M059J (cell line): ENCODE measurements at places on chromosomes 2 and 18.
A peak's percentile ranks its signal among the peaks of the same experiment; 100 is the strongest.

- no peak for DNase-seq
Measured at GRCh38 chr2:234991290-234991689, 39.5 kb downstream of the SH3BP4 start.

DNA sequence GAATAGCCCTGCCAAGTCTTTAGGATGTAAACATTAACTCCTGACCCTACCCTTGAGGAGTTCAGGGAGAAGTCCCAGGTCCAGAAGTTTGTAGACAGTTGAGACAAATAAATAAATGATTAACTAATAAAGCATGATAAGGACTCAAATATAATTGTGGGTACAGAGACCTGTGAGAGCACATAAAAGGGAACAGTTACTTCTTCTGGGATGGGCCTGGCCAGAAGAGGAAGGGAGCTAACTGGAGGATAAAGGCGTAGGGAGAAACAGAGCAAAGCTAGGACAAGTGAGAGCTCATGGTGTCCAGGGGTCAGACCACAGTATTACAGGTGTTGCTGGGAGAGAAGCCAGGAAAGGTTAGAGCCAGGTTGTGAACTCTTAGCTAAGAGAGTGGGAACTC, 3.0 kb downstream of the LCLAT1 start:
- no peak for DNase-seq

DNA sequence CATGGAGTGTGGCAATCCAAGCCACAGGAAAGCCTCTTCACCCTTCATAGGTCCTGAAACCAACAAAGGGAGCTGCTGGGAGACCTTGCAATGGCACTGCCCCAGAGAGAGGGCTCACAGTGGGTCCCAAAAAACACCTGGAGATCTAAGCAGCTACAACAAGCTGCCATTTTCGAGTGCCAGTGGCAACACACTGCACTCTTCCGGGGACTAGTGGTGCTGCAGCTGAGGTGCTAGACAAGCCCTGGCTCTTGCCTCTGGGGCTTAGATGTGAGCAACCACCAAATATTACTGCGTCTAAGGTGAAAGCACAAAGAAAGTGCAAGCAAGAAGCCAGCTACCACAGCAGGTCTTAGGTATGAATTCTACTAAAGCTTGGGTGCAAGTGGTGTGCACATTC, 192.9 kb downstream of the NOL4 start:
- no peak for DNase-seq

DNA sequence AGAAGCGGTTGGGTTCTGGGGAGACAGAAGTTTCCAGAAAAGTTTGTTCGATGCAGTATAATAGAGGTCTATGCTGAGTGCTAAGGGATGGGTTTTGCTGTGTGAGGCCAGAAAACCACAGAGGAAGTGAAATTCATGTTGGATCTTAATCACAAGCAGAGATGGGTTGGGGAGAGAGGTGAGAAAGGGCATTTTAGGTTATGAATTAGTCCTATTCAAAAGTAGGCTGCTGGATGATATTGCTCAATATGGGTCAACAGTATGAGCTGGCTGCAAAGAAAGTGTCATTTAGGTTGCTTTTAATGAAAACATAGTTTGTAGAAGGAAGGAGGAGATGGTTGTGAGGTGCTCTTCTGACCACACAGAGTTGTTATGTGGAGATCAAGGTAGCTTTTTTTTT, 118.8 kb upstream of the LHCGR start:
- DNase-seq: no peak

DNA sequence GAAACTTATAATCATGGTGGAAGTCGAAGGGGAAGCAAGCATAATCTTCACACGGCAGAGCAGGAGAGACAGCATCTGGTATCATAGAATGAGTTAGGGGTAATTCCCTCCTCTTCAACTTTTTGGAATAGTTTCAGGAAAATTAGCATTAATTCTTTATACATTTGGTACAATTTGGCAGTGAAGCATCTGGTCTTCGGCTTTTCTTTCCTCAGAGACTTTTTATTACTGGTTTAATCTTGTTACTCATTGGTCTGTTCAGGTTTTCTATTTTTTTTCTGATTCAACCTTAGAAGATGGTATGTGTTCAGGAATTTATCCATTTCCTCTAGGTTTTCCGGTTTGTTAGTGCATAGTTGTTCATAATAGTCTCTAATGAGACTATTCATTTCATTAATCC, 39.7 kb upstream of the ABCA12 start:
- peak; percentile 15 for DNase-seq

GRCh38 chr2:59383473-59383872, 1142.3 kb upstream of the FANCL start:
- DNase-seq: no peak

GRCh38 chr2:73877071-73877802, 15.6 kb upstream of the ACTG2 start:
- no peak for DNase-seq

GRCh38 chr2:15882761-15883497, 57.4 kb upstream of the MYCN start:
- DNase-seq: no peak

DNA sequence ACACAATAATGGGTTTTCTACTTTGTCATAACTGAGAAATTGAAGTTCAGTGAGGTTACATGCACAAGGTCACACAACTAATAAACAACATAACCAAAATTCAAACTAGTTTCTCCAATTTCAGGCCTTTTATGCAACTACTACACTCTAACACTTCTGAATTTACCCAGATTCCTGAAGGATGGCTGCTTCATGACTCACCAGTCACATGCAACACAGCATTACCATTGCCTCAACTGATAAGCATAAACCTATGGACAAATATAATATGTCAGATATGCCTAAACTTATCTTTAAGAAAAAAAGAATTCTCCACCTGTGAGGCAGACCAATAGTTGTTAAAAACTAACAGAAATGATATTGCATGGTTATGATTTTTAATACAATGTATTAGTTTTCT, 586.5 kb upstream of the SLC8A1 start:
- DNase-seq: peak; percentile 15

GRCh38 chr2:64094663-64095382, 49.4 kb downstream of the PELI1 start:
- no peak for DNase-seq

GRCh38 chr18:49011291-49011746, 60.6 kb upstream of the SMAD7 start:
- no peak for DNase-seq

GRCh38 chr18:47420130-47420529, 168.7 kb upstream of the SKOR2 start:
- DNase-seq: no peak

GRCh38 chr2:32002406-32002805, 8.4 kb downstream of the MEMO1 start:
- no peak for DNase-seq

GRCh38 chr2:38533757-38534545, 68.8 kb downstream of the HNRNPLL start:
- DNase-seq: peak; percentile 26

DNA sequence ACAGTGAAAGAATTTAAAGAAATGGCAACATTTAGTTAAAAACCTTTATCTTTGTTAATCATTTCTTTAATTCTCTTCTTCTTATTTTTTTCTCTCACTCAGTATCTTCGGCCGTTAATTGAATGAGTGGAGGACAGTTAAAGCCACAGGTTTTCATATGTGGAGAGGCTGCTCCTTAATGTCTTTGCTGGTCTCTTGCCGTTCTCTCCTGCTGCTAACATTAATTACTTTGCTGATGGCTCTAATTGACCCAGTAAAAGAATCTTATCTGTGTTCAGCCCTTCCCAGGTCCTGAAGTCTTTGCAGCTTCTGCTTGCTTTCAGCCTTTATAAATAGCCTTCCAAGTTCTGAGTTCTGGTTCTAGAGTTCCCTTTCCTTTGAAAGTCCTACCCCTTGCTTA, 77.1 kb downstream of the ADAM23 start:
- no peak for DNase-seq

GRCh38 chr2:191217580-191217979, 27.6 kb upstream of the MYO1B start:
- peak; percentile 90 for DNase-seq

- no peak for DNase-seq
Measured at GRCh38 chr2:186693446-186693832, 421 bp upstream of the FAM171B start.

DNA sequence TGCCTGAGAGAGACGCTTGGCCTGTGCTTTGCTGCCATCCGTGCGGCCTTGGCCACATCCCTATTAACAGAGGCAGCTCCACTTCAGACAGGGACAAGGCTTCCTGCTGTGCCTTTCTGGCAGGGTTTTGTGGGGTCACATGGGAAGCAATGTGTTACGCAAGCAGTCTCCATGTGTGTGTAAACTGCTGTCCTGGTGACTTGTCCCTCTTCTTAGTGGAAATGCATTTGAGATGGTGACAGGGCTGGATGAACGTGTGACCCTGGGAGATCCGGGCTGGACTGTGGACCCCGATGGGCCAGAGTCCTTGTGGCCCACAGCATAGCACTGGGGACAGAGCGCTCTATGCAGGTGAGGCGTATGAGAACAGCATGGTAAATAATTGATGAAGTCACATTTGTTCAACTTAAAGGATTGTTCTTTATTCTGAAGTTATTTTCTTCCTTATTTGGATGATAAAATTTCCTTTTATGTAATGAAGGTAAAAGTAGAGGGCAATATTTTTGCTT, 23.2 kb downstream of the ASB1 start:
- DNase-seq: no peak

DNA sequence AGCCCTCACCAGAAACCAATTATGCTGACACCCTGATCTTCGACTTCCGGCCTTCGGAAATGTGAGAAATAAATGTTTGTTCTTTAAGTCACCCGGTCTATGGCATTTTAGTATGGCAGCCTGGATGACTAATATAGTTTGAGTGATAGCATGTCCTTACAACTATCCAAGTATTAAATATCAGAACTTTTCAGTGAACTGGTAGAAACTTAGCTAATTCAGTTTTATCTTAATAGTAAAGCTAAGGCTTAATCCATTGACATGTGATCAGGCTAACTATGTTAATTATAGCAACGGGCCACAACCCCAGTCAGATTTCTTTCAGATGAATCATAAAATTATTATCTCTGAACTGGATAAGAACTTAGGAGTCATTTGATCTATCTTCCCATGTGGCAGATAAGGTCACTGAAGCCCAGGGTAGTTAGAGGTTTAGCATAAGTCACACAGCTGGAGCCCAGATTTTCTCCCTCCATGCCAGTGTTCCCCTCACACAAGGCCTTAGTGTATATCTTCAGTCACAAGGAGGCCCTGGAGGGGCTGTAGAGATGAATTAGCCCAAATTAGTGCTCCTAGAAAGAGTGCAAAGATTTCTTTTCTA, 40.7 kb upstream of the UPP2 start:
- DNase-seq: peak; percentile 40

DNA sequence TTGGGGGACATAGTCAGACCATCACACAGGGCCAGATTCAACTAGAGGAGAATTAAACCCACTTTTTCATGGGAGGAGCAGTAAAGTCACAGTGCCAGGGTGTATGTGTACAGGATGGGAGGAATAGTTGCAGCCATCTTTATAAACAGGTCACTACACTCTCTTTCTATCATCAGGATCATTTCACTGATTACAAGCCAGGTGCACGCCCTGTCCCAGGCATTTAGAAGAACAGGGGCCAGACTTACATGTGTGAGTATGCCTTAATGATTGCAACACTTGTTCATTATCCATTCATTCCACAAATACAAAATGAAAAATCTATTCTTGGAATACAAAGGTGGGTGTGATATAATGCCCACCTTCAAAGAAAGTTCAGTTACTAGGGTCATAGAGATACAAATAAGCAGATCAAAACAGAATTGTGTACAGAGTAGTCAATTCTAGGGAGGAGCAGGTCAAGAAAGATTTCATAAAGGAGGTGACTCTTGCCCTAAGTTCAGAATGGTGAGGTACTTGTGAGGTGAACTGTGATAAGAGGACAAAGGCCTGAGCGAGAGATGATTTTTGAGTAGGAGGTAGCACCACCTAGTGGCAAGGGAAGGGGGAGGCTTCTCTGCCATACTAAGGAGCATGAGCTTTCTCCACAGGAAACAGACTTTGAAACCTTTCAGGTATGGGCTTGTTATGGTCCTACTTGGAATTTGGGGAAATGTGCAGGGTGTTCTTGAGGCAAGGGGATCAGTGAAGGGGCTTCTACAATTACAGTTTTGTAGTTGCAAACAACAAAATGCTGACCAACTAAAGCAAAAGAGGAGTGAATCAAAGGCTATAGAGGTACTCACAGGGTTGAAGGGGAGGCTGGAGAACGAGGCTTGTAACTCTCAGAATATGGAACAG, 156.3 kb downstream of the SUCLG1 start:
- DNase-seq: peak; percentile 44

DNA sequence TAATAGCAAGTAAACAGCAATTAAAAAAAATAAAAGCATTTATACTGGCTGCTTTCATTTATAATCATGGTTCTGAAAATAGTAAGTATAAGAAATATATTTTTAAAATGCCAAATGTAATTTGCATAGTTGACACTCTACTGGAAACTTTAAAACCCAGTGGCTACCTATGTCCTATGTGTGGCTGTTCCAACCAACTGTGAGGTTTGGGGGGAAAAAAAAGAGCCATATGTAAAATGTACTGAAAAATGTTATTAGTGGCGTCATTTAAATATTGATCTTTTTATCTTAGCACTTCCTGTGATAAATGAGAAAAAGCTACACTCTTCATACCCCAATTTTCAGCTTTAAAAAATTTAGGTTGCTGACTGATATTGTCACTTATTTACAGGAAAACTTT, 270.7 kb downstream of the TCF4 start:
- DNase-seq: no peak

DNA sequence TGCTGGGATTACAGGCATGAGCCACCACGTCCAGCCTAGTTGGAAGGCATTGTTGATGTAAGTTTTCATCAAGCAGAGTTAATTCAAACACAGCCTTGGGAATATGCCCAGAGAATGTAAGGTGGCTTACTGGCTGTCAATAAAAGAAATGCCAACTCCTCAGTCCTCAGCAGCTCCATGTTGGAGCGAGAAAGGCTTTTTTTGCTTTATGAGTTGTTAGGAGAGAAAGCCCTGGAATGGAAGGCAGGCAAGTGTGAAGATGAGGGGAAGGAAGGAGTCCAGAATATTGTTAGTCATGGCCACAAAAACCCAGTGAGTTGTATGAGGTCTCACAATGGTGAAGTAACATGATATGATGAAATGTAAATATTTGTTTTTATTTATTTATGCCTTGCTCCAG, 57.1 kb downstream of the MAP4K4 start:
- peak; percentile 72 for DNase-seq

DNA sequence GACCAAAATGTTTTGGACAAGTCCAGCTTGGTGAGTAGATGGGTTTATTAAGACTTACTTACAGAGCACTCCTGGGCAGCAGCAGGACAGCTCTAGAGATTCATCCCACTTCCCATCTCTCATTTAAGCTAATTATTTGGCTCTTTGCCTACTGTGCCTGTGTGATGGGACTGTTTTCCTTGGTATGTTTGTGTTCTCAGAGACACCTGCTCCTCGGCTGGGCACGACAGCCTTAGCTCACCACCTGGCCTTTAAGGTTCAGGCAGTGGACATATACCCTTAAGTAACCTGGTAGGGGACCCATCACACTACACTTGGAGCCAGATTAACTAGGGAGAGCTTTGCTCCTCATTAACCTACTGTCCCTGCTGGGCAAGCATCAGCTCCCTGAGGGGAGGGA, 41.7 kb upstream of the EFEMP1 start:
- no peak for DNase-seq

GRCh38 chr2:72414137-72414760, 266.6 kb upstream of the CYP26B1 start:
- DNase-seq: peak; percentile 5

GRCh38 chr18:59671551-59671950, 25.7 kb downstream of the CCBE1 start:
- no peak for DNase-seq

GRCh38 chr2:61018798-61019197, 743 bp upstream of the PUS10 start:
- no peak for DNase-seq
